ENCODE measurements at places on chromosomes 3 and 15.
A peak's percentile ranks its signal among the peaks of the same experiment; 100 is the strongest.

DNA sequence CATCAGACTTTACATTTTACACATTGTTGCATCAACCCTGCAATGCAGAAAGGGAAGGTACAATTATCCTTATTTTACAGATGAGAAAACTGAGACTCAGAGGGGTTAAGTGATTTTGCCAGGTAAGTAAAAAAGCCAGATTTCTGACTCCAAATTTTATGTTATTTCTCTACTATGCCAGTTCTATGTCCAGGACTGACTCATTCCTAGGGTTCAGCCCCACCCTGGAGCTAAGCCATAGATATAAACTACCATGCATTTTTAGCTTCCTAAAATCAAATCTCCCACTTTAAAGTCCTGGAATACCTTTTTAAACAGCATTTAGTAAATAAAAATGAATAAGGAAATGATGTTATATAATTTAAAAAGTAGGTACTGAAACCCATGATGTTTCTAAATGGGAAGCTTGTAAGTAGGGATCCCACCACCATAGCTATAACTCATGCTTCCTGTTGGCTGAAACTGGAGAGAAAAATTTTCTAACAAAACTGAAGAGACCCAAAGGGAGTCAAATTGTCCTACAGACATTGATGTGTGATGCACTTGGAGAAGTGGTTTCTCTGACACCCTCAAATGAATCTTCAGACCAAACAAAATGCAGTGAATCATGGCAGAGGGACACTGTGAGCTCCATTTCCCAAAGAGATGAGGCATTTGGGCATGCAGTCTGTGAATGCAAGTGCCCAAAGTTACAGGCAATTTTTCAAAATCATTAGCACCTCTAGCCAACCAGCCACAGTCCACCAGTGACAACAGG, 301.7 kb upstream of the UMPS start:
- DNase-seq = no peak

GRCh38 chr3:32391643-32392535, at the start of gene CMTM7:
CMTM7 (plus strand) TSS chr3:32391853; CDS start chr3:32391907, 54 bp downstream.
- no peak for DNase-seq

GRCh38 chr3:72488738-72489035, 359.6 kb downstream of the SHQ1 start:
- DNase-seq = no peak

DNA sequence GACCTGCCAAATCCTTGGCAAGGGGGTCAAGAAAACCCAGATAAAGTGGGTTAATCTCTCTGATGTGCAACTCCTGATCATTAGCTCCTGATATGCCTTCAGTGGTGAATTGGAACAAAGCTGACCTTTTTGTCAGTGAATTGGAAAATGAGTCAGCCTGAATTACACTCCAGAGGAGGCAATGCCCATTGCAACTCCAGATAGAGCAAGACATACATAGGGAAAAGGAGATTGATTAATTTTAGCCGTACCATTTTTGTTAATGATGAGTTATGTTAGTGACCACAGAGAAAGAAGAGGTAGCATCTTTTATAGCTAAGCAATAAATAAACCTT, 195.2 kb upstream of the CADPS start:
- no peak for DNase-seq

- no peak for DNase-seq
These were observed 3.2 kb downstream of the TRANK1 start for GRCh38 chr3:36941658-36942057.

- DNase-seq = no peak
These were observed 129.6 kb upstream of the LMCD1 start for GRCh38 chr3:8371960-8372463.

DNA sequence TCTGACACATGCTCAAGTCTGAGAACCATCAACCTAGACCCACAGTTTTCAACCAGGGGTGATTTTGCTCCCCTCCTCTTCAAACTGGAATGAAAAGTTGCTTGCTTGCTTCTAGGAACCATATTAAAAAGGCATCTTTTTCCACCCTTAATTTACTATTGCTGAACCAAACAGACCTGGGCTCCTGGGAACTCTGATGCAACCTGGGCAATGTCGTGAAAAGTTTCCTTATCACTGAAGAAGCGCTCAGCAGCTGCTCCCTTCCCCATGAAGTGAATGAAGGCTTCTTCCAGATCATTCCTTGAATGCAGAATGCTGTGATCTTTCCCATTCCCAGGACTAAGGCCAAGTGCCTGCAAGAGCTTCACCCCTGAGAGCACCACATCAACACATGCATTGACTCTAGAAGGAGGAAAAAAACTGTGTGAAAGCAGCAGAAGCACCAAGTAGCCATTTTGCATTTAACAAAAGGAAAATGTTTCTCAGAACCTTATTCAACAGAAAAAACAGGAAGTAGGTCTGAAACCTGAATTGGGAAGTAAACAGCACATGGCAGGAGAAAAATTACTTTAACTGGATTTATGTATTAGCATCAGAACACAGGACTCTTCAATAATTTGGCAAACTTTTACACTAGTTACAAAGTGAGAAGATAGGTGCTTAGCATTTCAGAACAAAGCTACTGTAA, 8.7 kb downstream of the ADPGK start:
- no peak for DNase-seq

- no peak for DNase-seq
These were observed 770.7 kb upstream of the ALCAM start for GRCh38 chr3:104596054-104596453.

DNA sequence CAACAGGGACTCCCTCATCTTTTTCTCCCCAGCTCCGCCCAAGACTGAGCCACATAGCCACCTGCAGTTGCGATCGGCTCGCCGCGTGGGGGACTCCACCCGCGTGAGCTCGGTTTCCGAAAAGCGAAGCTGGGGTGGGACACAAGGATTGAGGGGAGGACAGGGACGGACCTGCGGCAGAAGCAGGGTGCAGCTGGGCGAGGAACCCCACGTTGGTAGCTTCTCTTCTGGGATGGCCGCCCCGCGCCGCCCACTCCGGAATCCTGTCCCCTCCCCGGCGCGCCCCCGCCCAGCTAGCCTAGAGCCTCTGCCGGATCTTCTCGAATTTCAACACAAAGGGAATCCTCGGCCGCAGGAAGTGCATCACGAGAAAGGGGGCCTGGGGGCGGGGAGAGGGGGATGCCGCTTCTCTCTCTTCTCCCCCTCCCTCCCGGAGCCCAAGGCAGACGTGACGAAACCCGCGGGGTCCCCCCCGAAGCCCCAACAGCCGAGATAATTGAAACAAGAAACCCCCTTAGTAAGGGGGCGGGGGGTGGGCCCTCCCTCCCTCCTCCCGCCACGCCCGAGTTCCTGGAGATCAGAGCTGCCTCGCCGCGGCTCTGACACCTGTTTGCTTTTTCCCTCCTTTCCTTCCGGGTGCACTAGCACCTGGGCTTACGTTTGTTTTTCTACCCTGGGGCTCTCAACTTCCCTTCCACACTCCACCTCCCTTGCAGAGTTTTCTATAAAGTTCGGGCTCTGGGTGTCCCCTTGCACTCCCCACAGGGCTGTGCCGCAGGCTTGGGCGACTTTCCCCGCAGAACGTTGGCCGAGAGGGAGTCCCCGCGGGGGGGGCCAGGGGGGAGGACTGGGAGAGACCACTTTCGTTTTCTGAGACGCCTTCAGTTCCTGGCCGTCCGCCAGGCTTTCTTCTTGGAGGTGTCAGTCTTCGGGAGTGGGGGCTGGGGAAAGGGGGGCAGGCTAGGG, 1.3 kb upstream of the KCNH8 start:
- peak; percentile 7 for DNase-seq

- no peak for DNase-seq
These were observed 22.9 kb downstream of the MRAS start for GRCh38 chr3:138371070-138371965.

- DNase-seq = no peak
These were observed 487.2 kb upstream of the ROBO2 start for GRCh38 chr3:76552653-76553052.

GRCh38 chr3:189652042-189652441, 20.9 kb downstream of the TP63 start:
- DNase-seq = no peak

DNA sequence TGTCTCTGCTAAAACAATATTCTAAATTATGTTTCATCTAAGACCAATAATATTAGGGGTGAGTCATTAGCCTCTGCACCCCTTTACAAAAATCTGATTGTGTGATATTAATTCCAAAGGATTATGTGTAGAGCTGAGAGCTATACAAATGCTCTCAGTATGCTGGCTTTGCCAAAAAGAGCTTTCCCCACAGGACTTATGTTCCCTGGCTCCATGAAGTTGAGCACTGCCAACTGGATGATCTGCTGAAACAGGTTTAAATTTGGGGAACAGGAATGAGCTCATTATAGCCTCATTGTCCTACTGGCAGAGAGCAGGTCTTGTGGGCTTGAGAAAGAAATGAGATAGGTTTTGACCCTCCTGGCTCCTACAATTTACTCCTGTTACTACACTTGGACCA, 347.8 kb upstream of the LMCD1 start:
- no peak for DNase-seq

DNA sequence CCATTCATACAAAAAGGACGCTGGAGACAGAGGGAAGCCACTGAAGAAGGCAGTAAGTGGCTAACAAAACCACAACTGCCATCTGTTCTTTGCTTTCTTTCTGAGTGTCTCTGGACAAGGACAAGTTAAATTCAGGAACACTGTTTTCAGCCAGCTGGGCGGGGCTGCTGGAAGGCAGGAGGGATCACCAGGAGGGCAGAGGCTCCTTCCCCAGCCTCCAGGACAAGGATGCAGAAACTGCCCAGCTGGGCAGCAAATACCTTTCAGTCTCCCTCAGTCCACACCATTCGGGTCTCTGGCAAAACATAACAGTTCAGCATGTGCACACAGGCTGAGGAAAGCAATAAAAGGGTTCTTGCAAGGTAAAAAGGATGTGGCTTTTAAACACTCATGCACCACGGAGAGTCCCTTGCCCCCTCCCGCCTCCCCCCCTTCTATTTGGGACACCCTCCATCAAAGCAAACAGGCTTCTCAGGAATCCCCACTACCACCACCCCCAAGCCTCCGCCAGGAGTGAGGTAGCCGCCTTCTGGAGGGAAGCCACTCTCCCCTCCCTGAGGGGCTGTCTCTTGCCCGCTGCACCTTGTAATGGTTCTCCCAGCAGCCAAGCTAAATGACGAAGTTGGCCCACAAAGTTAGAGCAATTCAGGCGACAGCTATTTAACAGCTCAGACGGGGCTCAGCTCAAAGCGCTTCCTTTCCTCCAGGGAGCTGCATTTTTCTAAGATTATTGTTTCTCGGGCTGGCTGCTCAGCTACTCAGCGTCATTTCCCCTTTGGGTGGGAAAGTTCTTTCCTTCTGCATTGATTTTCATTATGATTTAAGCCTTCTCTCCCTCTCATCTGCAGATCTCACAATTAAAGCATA, 3.8 kb downstream of the HEG1 start:
- DNase-seq = peak; percentile 34
